RCC 7860 (cell line): ENCODE measurements at places on chromosomes 6 and 20.

DNA sequence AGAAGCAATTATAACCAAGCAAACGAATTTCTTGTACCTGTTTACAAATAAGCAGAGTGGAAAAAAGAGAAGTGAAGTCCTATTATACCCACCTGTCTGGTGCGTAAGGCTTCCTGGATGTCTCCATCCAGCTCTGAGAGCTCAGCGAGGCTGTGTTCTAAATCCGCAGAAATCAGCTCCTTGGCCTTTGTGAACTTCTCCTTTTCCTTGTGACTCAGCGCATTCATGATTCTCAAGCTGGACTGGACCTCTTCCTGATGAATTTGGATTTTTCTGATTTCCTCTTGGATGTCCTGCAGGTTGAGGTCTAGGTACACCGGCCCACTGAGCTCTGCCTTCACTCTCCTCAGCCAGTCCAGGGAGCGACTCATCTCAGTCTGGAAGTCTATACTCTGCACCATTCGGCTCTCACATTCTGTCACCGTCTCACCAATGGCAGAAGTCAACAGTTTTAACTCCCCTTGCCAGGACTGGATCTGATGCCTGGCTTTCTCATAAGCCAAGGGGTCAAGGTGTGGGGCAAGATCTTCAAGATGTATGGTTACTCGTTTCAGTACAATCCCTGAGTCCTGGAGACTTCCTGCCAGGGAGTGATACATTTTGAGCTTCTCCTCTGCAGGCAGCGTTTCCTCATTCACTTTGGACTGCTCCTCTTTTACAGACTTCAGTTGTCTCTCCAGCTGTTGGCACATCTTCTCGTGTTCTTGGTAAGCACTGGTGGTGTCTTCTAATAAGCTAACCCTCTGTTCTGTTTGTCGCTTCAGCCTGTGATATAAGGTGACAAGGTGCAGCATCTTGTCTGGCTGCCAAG is 307.3 kb downstream of the SYNE1 start:
- DNase-seq: no peak

DNA sequence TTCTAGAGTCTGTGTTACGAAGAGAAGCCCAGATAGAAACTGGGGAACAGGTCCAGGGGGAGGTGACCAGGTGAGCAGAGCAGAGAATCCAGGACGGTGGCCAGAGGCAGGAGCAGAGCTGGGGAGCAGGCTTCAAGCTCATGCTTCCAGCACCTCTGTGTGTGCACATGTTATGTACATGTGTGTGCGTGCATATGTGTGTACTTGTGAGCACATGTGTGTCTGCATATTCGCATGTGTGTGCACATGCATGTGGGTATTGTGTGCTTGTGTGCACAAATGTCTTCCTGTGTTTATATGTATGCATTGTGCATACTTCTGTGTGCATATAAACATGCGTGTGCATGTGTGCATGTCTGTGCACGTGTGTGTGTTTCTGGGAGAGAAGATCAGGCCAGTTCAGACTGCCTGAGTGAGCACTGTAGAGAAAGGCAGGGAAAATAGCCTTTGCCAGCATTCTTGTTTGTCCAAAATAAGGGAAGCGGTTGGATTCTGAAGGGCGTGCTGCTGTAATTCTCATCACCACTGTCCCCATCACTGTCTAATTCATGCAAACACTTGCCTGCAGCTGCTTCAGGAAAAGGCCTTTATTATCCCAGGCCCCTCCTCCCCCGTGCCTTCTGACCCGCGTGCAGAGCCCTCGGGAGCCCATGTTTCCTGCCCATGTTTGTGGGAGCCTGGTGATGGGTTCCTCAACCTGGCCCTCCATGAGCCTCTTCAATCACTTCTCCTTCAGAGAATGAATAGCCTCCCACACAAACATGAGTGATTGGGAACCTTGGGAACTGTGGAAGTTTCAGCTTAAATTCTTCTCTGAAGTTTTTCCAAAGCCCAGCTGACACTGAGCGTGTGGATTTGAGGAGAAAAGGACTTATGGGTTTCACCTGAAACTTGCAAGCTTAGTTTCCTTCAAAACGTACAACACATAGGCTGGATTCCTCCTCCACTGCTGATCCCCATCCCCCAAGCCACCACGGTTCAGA is 161.7 kb upstream of the AFDN start:
- no peak for DNase-seq

DNA sequence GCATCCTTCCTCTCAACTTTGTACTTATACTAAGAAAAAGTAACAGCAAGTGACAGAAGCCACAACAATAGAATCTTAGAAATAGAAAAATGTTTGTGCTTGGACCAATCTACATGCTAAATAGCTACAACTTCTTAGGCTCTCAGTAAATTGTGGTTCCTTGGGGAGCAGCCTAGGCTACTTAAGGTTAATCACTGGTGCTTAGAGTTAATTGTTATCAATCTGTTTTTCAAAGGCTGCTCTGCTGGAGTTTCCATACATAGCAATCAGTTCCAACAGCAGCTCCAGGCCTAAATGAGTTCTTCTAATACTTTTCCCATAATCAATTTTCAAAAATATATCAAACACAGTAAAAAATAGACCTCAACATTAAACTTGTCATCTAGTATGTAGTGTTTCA is 571.4 kb downstream of the EPHA7 start:
- no peak for DNase-seq

GRCh38 chr20:51446656-51447055 is 95.9 kb downstream of the NFATC2 start:
- DNase-seq: peak; percentile 94

DNA sequence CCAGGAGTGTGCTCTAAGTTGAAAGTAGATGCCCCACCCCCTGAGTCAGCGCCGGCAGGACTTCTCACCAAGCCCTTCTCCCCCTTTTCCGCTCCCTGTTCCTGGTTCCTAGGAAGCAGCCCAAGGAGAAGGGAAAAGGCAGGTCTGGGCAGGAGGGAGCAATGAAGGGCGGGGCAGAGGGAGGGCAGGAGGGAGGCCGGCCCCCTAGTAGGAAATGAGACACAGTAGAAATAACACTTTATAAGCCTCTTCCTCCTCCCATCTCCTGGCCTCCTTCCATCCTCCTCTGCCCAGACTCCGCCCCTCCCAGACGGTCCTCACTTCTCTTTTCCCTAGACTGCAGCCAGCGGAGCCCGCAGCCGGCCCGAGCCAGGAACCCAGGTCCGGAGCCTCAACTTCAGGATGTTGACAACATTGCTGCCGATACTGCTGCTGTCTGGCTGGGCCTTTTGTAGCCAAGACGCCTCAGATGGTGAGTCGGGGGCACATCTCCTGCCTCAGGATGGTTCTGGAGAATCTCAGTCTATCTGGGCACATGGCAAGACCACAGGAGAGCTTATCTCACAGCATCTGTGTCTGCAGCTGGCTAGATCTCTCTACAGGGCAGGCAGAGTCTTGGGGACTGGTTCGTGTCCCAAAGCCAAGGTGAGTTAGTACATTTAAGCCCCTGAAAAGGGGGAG is at the start of gene PROCR:
Gene PROCR, plus strand, starts transcription at position 320 of the 681 bp plus-strand sequence. Its CDS starts 83 bp downstream, at position 403.
- peak; percentile 96 for DNase-seq

DNA sequence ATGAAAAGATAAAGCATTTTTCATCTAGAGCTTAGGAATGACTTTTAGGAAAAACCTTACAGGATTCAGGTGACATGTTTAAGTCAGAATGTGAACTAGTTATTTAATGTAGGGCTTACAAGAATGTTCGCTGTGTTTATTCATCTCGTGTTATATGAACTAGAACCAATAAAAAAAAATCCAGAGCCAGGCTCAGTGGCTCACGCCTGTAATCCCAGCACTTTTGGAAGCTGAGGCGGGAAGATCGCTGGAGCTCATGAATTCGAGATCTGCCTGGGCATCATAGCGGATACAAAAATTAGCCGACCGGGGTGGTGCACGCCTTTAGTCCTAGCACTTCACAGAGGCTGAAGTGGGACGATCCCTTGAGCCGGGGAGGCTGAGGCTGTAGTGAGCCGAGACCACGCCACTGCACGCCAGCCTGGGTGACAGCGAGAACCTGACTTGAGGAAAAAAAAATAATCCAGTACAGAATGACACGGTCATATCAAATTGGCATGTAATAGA is 46.3 kb downstream of the OR2B2 start:
- no peak for DNase-seq

- no peak for DNase-seq
These were observed 8.3 kb downstream of the B4GALT5 start for GRCh38 chr20:49705358-49705757.

GRCh38 chr6:159761129-159761872 is 544 bp upstream of the ACAT2 start:
- no peak for DNase-seq

GRCh38 chr20:2559651-2560050 is 23.3 kb downstream of the TMC2 start:
- DNase-seq: no peak

DNA sequence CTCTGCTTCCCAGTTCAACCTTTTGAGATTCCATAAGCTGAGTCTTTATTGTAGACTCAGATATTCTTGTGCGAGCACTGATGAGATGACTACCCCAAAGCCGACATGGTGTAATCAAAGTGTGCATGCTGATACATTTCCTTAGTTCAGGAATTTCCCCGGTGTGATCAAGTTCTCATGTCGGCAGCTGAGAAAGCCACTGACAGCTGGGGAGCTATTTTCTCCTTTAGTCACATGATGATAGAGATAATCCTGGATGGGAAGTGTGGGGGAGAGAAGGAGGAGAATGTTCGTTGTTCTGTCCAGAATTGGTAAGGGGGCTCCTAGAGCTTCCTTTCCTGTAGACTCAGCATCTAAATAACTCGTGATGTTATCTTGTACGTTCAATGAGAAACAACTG is 7.7 kb upstream of the CAP2 start:
- DNase-seq: peak; percentile 6

GRCh38 chr6:47034926-47035325 is 7.2 kb downstream of the ADGRF1 start:
- peak; percentile 87 for DNase-seq

DNA sequence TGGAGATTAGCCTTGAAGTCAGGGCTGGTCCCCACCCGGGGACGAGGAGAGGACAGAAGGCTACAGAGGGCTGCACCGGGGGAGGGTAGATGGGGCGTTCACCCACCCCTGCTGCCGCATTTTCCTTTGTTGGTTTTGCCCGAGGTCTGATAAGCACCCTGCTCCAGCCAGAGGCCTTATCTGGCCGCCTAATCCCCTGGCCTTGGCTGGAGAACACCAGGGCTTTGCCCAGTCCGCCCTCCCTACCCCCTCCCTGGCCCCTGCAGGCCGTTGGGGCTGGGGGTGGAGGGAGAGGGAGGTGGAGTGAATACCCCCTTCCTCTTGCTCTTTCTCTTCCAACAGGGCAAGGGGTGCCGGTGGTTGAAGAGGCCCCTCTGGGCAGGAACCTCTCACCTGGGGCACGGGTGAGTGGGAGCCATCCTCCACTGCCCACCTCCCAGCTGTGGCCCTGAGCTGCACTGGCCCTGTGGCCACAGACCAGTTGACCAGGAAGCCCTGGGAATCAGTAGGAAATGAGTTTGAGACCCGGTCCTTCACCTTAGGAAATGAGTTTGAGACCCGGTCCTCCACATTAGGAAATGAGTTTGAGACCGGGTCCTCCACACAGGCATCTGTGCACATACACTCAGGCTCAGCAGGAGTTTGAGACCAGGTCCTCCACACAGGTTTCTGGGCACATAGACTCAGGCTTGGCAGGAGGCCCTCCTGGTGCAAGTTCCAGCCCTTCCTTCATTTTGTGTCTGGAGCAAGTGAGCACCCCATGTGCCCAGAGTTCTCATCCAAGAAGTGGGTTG is 12.0 kb upstream of the GATA5 start:
- DNase-seq: no peak

GRCh38 chr6:111982681-111983080 is 71.2 kb upstream of the CCN6 start:
- DNase-seq: no peak

DNA sequence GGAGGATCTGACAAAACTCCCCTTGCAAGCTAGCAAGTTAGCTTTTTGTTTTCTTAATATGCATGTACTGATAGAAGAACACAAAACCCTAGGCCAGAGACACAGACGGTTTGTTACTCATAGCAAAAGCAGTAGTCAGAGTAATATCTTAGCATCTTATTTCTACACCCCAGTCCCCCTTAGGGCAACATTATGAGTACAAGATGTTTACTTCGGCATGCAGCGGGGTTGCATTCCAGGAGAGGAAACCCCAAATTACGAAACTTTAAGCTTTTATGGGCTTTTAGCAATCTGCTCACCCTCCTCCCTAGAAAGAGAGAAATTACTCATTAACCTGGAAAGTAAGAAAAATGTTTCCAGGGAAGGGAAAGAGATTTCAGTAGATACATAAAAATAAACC is 1286.9 kb downstream of the EPHA7 start:
- DNase-seq: no peak

DNA sequence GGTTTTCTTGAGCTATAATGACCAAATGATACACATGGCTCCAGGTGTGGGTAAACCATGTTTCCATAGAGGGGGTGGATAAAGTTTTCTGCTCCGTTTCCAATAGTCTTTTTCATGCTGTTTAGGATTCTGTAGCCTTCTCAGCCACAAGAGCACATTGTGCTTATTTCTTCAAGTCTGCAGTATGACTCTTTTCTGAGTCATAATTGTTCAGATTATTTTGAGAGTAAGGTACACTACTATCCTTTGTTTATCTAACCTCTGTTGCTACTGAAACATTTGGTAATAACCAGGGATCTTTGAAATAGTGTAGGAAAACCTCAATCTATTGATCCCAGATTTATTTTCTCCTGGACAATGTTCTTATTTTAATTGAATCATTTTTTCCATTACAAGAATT is 247.9 kb upstream of the BMP2 start:
- DNase-seq: peak; percentile 75

- no peak for DNase-seq
These were observed 35.5 kb upstream of the ZFAND3 start for GRCh38 chr6:37783856-37784584.

GRCh38 chr6:12608016-12608860 is 108.3 kb upstream of the PHACTR1 start:
- peak; percentile 16 for DNase-seq

- no peak for DNase-seq
These were observed 30.2 kb downstream of the EPHA7 start for GRCh38 chr6:93389192-93389591.

- no peak for DNase-seq
These were observed 21.7 kb upstream of the TAGAP start for GRCh38 chr6:159066483-159066882.

- DNase-seq: peak; percentile 4
These were observed 897 bp downstream of the RANBP9 start for GRCh38 chr6:13710552-13711323.

DNA sequence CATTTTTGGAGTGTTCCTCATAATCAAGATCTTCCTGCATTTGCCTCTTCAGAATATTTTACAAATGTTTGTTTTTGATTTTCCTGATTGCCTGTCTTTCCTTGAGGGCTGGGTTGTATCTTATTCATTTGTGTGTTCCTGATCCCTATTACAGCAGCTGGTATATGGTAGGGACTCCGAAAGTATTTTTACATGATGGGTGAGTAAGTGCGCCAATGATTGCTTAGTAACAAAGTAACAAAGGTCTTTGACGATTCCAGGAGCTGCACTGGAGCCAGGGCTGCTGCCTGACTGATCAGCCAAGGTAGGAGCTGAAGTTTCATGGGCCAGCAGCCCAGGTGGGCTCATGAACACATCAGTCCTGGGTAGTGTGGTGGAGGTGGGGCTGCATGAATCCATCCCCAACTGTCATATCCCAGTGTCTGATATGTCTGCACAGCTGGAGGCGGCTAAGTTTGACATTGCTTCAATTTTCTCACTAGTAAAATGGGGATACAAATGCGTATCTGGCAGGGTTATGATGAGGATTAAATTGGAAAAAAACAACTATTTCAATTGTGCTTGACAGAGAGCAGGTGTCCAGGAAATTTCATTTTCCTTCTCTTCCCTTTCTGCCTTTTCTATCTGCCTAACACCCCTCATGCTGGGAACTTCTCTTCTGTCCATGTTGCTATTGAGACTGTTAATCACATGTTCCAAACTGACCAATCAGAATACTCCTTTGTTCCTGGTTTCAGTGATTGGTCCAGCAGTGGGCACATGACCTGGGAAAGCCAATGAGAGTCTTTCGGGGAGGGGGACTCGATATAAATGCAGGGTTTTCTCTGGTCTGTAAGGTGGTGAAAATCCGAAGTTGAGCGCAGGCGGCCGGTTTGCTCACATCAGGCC is 90.7 kb downstream of the CDH26 start:
- DNase-seq: no peak
